Nephron progenitor cell (in vitro differentiated cells): ENCODE measurements at places on chromosomes 11 and 22.

- DNase-seq, result no peak
Observed at GRCh38 chr11:47413908-47414684, 5.7 kb downstream of the SLC39A13 start.

- DNase-seq, result no peak
Observed at GRCh38 chr11:89493431-89493830, 2.3 kb upstream of the NOX4 start.

DNA sequence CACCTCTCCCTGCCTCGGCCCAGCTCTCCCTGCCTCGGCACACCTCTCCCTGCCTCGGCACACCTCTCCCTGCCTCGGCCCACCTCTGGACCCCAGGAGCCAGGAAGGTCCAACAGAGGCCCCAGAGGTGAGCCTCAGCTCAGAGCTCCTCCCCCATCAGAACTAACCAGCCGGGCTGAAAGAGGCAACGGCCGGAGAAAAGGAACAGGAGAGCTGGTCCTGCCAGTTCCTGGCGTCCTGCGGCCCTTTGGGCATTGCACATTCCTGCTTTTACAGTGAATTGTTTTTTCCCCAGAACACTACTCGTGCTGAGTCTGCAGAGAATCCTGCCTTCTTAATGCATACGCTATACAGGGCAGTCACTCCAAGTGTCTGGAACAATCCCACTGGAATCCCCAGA, 45.8 kb downstream of the LMO1 start:
- DNase-seq, result no peak

DNA sequence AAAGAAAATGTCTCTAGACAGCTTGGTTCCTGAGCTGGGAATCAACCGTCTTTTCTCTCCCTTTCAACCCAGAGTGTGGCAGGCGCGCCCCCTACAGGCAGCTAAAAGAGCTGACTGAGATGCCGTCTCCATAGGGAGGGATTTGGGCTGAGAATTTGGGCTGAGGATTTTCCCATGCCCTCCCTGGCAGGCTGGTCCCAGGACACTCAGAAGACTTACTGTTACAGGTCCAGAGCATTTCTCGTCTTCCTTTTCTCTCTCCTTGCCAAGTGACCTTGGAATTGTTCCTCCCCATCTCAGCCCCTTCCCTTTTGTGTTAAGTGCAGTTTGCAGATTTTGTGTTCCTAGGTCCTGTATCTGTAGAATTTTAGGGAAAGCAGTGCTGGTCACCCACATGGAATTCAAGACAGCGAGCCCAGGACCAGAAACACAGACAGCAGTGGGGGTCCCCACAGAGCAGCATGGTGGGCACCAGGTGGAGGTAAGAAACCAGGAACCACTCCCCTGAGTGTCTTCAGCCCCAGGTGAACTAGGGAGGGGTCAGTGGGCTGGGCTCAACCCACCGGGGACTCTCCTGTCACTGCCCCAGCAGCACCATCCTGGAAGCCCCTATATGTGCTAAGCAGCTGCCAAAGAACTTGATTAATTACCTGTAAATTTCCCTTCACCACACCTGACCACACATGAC, 9.9 kb upstream of the IGLL5 start:
- peak; percentile 83 for DNase-seq

- no peak for DNase-seq
Observed at GRCh38 chr11:30495437-30495836, 90.7 kb downstream of the MPPED2 start.

GRCh38 chr11:69351460-69351859, 57.5 kb downstream of the MYEOV start:
- DNase-seq, result no peak

GRCh38 chr22:20998411-20999336, 3.2 kb downstream of the THAP7 start:
- no peak for DNase-seq
